HFFc6 (cell line): ENCODE measurements at places on chromosomes 6 and 20. TPM values are rescaled to one million over a fixed set of nuclear protein-coding genes. Genes with fewer than 3 reads are reported as not detected.

- no peak for DNase-seq
Observed at GRCh38 chr20:19440660-19441527, 228.5 kb downstream of the SLC24A3 start.

DNA sequence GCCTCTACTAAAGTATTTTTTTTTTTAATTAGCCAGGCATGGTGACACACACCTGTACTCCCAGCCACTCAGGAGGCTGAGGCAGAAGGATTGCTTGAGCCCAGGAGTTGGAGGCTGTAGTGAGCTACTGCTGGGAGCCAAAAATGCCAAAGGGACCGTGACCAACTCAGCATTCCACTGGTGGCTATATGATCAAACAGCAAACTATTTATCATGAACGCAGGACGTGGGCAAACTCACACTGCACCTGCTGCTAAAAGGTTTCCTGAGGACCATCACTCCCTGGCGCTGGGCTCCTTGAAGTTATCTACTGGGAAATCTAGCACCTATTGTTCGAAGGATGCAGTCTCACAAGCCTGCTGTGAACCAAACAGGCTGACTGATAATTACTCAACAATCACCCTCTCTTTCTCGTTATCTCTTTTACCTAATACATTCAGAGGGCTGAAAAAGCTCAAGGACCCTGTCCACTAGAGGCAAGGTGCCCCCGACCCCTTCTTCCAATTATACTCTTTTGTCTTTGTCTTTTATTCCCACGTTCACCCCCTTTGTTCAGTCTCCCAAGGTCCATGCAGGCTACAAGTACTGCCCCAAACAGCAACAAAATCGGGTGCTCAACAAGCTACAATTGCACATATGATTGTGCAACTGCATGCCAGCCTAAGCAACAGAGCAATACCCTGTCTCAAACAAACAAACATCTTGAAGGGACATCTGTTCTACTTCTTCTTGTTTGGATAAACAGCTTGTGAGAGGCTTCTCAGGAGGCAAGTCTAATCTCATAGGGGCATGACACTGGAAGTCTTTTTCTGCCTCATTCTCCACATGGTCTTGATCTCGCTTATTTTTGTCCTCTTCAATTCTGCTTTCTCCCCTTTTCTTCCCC, 47.7 kb upstream of the PLN start:
- no peak for DNase-seq

- no peak for DNase-seq
Observed at GRCh38 chr20:41308726-41309413, 8.7 kb downstream of the ZHX3 start.

DNA sequence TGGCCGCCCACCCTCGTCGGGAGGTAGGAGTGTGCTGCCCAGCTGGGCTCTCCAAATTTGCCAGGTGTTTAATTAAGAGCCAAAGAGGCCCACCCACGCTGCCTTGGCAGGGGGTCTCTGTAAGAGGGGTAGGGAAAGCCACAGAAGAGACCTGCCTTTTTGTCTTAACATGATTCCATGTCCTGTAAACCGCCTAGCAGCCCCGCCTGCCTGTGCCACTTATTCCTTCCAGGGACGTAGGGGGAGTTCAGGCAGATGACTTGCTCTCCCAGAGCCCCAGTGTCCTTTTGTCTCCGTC, 2.1 kb downstream of the FAM210B start:
- no peak for DNase-seq

The TCP11 gene
- total RNA-seq: 0.31 to 0.78 TPM in 2 of 3 replicates, not detected in the other

The CDH4 gene
- total RNA-seq: 5.0 to 11.3 TPM (median 5.7 TPM) in 3 replicates

The PTCRA gene
- not detected in 2 replicates for total RNA-seq

The NRM gene
- 13.7 to 29.8 TPM (median 19.8 TPM) in 3 replicates for total RNA-seq
